A549 treated with Hydrocortisone at 1 μM for 4 hours (cell line): ENCODE measurements at places on chromosomes 2 and 18. TPM values are rescaled to one million over a fixed set of nuclear protein-coding genes. Genes with fewer than 3 reads are reported as not detected.

The TCF7L1 gene
- total RNA-seq = 8.5 to 11.5 TPM (median 10.2 TPM) in 5 replicates

The REG1B gene
- total RNA-seq = not detected in 5 replicates

The TSPYL6 gene
- total RNA-seq = not detected in 5 replicates

The RIT2 gene
- total RNA-seq = not detected in 5 replicates

The GREB1L gene
- 2.2 to 6.4 TPM (median 4.7 TPM) in 5 replicates for total RNA-seq

The NEU2 gene
- total RNA-seq = not detected in 5 replicates
